ENCODE measurements at places on chromosomes 1 and 21. TPM values are rescaled to one million over a fixed set of nuclear protein-coding genes. Genes with fewer than 3 reads are reported as not detected.

The RORC gene
- not detected for total RNA-seq

DNA sequence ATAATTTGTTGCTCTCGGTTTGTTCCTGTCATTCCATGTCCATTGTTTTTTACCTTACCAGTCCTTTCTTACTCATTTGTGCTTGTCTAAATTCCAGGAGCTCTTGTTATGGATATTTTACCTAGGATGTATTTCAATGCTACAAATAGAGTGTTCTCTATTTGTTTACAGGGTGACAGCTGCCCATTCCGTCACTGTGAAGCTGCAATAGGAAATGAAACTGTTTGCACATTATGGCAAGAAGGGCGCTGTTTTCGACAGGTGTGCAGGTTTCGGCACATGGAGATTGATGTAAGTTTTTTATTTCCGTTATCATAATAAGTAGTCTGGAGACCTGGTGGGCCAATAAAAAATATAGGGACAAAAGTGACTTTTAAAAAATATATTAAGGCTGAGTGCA is 23.0 kb downstream of the ZBED6 start:
- H3K4me1 ChIP-seq: no peaks in the 10 kb centered on the region
- H3K36me3 ChIP-seq: peaks cover 57% of the 10 kb centered on the region
- H3K4me3 ChIP-seq: no peak overlapping the region
- DNase-seq: no peak

DNA sequence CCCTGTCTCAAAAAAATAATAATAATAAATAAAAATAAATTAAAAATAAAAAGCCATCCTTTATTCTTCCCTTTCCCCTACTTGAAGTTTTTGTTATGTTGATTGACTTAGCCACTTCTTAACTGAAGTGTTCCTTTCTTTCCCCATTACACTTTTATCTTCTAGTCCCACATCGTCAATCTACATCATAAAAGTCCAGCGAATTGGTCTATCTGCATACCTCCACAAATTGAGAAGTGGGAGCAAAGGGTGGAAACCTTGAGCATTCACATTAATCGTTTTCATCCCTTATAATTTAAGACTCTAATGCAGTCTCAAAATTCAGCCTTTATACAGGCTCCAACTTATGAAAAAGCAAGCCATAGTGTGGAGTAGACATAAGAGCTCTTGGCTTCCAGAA is 6.5 kb upstream of the ZYG11A start:
- DNase-seq: no peak
- no peaks in the 10 kb centered on the region for H3K4me1 ChIP-seq
- H3K36me3 ChIP-seq: no peaks in the 10 kb centered on the region
- H3K4me3 ChIP-seq: no peak overlapping the region
- no peaks in the 10 kb centered on the region for H3K27me3 ChIP-seq

- H3K4me3 ChIP-seq: no peak overlapping the region
- no peak overlapping the region for H3K27ac ChIP-seq
- no peaks in the 10 kb centered on the region for H3K27me3 ChIP-seq
- H3K36me3 ChIP-seq: peaks cover 11% of the 10 kb centered on the region
- peaks cover 20% of the 10 kb centered on the region for H3K4me1 ChIP-seq
These were observed 975.7 kb downstream of the TTLL7 start for GRCh38 chr1:83023212-83023611.

The TCHH gene
- not detected for total RNA-seq

GRCh38 chr1:197213193-197213592 is 54.9 kb upstream of the CRB1 start:
- H3K27me3 ChIP-seq: peaks cover 4% of the 10 kb centered on the region

The PLXNA2 gene
- total RNA-seq: 20.5 TPM

GRCh38 chr1:9418851-9419250 is 120.4 kb upstream of the SLC25A33 start:
- H3K27me3 ChIP-seq: no peaks in the 10 kb centered on the region
- H3K4me3 ChIP-seq: no peak overlapping the region
- peaks cover 8% of the 10 kb centered on the region for H3K4me1 ChIP-seq

GRCh38 chr1:13828454-13829151 is 128.6 kb downstream of the PRDM2 start:
- no peak overlapping the region for H3K27ac ChIP-seq
- no peak overlapping the region for H3K4me3 ChIP-seq
- H3K27me3 ChIP-seq: no peaks in the 10 kb centered on the region
- peaks cover 2% of the 10 kb centered on the region for H3K36me3 ChIP-seq
- no peaks in the 10 kb centered on the region for H3K4me1 ChIP-seq
